Activated naive CD4-positive, alpha-beta T cell treated with anti-CD3 and anti-CD28 coated beads for 36 hours (primary cell): ENCODE measurements at places on chromosomes 13 and 19. TPM values are rescaled to one million over a fixed set of nuclear protein-coding genes. Genes with fewer than 3 reads are reported as not detected.

Gene CASP14
- total RNA-seq = not detected

Gene SH3GL1
- 31.7 TPM for total RNA-seq

Gene CEACAM4
- total RNA-seq = not detected

Gene FGF22
- not detected for total RNA-seq
